ENCODE measurements at places on chromosomes 5 and 9. TPM values are rescaled to one million over a fixed set of nuclear protein-coding genes. Genes with fewer than 3 reads are reported as not detected.

GRCh38 chr9:133708246-133709014 is 29.7 kb downstream of the SARDH start:
- DNase-seq = no peak

DNA sequence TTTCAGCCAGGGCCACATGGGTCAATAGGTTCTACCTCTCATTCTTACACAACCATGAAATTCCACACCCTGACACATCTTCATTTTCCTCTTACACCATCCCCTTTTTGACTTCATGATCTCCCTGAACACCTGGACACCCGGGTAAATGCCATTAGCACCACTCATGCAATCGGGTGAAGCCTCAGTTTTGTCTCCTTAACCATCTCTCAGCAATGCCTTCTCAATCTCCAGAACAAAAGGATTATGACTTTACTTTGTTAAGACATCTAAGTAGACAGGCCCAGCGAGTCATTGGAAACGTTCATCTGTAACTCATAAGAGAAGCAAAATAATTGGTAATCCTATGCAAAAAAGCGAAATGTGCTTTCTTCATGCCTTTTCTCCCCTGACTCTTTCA is 49.9 kb downstream of the ADAMTS12 start:
- DNase-seq = no peak

DNA sequence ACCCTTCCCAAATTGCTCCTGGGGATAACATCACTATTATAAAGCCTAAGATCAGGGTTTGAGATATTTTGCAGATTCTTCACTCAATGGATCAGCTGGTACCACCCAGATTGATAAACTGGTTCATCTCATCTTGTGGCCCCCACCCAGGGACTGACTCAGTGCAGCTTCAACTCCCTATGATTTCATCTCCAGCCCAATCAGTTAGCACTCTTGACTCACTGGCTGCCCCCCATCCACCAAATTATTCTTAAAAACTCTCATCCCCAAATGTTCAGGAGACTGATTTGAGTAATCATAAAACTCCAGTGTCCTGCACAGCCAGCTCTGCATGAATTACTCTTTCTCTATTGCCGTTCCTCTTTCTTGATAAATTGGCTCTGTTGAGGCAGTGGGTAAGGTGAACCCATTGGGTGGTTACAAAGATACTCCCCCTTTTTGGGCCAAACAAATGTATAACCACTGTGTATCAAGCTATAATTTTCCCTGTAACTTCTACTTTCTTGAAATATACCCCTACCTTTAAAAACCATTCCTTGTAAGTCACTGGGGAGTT is 263.3 kb upstream of the IL12B start:
- DNase-seq = no peak

NUTM2G gene
- not detected for total RNA-seq

CTXN3 gene
- not detected for total RNA-seq

SLC35A4 gene
- 20.3 TPM for total RNA-seq

Data from breast epithelium (tissue), 4 donors.